ENCODE measurements at places on chromosomes 3 and 15. TPM values are rescaled to one million over a fixed set of nuclear protein-coding genes. Genes with fewer than 3 reads are reported as not detected.

DNA sequence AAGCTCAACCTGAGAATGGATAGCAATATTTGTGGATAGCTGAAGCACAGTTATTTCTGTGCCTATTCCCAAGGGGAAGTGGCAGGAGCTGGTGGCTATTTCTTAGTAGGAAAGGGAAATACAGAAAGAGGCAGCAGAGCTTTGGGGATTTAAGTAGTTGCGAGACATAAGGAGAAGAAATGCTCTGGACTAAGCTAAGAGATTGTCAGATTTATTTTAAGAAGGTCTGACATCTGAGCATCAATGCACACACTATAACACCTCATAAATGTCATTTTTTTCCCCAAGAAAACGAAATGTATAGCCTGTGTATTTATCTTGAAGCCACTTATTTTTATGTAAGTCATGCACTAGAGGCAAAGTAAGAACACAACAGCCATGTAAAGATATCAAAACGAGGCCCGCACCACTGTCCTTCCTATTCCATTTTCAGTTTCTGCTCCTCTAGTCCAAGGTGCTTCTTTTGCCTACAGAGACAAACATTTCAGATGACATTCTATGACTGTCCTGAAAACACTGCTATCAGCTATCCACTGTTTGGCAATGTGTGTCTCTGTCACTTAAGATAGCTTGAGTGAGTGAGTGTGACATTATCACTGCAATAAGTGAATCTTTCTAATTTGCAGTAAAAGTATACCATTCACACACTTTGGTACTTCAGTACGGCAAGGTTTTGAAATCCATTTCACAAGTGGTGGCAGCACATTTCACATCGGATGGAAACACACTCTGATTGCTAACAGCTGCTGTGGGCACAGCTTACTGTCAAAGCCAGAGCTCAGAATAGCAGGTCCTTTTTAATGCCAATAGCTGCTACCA is 62.7 kb upstream of the ICE2 start:
- DNase-seq: no peak

GRCh38 chr15:58240191-58240932 is 102.2 kb downstream of the AQP9 start:
- DNase-seq: no peak

SHF gene
- 4.2 TPM for total RNA-seq

GOLGA8T gene
- 1.6 TPM for total RNA-seq

PPP1R14D gene
- not detected for total RNA-seq

GRCh38 chr3:65778968-65779367 is 259.8 kb downstream of the MAGI1 start:
- no peak for DNase-seq

DNA sequence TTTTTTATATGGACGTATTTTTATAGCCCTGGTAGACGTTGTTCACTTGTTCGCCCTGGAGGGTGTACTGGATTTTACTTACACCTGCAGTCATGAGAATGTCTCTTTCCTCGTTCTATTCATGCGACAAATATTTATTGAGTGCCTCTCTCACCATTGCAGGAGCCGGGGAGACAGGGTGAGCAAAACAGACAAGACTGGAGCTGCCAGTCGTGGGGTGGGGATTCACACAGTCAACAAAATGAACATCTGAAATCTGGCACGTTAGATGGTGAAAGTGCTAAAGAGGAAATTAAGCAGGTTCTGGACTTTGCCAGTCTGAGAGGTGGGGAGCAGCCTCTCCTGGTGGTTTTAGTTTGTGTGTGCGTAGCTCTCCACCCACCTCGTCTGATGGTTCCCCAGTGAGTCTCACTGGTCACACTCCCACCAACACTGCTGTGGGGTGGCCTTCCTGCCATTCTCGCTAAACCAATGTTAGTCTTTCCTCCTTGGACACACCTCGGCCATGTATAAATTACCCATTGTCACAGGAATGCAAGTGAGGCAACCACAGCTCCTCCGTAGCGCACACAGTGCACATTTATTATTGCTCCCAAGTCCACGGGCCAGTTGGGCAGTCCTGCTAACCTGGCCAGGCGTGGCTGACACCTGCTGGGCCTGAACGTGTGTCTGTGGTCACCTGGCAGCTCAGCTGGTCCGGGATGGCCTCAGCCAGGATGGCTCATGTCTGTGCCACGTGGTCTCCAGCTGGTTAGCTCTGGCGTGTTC is 31.5 kb downstream of the FBLN2 start:
- no peak for DNase-seq

DNA sequence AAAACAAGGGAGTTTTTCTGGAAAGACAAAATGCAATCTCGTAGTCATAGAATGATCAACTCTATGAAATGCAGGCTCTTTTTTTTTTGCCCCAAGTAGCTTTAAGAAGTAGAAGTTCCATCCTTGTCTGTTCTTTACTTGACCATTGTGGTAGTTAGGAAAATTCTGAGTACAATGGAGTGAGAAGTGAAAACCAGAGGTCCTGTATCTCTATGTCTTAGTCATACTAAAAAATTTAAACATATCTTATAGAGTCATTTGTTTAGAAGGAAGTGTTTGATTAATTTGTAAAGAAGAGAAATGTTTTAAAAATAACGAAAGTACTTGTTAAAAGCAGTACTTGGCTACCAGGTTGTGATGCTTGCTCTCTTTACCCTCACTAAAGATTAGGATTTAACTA is 52.4 kb downstream of the PRKCI start:
- no peak for DNase-seq

- no peak for DNase-seq
Measured at GRCh38 chr3:77081240-77081661, 41.4 kb downstream of the ROBO2 start.

CHST14 gene
- total RNA-seq: 8.4 TPM

GRCh38 chr3:128360705-128361271 is 105.9 kb downstream of the DNAJB8 start:
- no peak for DNase-seq
